NCI-H446 treated with DMSO at 0.1 percent for 48 hours (cell line): ENCODE measurements at places on chromosomes 2 and 18.
A peak's percentile ranks its signal among the peaks of the same experiment; 100 is the strongest.

DNA sequence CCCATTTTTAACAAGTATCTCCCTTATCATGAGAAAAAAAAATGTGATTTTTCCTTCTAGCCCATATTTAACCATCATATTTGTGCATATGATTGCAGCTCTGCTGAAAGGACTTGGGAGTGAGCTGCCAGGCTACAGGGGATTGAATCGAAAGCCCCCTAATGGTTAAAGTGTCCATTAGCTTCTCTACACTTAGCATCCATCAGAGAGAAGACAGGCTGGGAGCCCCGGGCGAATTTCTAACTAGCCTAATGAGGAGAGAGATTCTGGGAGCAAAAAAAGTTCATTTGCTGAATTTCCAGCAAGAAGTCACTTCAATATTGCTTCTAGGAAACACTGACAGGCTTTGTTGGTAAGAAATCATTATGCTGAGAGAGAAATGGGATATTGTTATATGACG is 848.8 kb downstream of the TDRD15 start:
- no peak for DNase-seq

GRCh38 chr2:10357193-10358169 is 54.8 kb downstream of the HPCAL1 start:
- no peak for DNase-seq

- no peak for DNase-seq
Measured at GRCh38 chr2:10477443-10478297, 29.5 kb upstream of the ODC1 start.

DNA sequence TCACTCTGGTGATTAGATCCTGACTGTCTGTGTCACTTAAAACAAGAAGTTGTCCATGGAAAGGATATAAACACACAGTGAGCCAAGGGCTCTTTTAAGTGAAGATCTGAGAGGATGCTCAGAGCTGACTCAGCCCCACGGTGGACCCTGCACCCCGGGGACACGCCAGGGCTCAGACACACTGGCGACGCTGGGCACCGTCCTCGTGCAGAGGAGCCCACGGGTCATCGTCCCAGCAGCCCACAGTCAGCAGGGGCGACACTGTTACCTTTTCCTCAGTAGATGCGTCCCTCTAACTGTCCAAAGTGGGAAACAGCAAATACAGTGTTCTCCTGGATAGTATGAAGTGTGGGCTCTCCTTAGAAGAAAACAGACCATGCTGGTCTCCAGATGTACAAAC is 225.6 kb downstream of the HDAC4 start:
- DNase-seq = no peak

DNA sequence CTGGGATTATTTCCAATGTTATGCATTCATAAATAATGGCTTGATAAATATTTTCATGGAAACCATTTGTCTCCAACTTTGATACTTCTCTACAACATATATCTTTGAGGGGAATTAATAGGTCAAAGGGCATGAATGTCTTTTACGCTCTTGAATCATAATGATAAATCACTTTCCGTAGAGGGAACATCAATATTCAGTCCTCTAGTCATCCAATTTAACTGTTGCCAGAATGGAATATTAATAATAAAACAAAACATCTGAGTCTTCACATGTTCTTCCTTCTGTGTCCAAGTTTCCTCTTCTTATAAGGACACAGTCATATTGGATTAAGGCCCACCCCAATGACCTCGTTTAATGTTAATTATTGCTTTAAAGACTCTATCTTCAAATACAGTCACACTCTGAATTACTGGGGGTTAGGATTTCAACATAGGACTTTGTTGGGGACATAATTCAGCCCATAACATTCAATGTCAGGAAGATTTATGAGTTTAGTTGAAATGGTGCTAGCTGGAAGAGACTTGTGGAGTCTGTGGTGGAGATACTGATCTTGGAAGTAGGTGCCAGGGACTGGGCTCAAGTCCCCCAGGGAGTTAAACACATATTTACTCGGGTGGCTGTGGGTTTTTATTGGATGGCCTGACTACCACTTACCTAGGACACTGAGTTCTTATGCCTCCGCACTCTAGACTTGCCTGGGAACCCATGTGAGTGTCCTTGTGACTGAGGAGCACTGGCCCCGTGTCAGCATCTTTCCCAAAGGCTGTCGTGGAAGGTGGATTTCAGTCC is 85.0 kb upstream of the SEC11C start:
- peak; percentile 4 for DNase-seq

DNA sequence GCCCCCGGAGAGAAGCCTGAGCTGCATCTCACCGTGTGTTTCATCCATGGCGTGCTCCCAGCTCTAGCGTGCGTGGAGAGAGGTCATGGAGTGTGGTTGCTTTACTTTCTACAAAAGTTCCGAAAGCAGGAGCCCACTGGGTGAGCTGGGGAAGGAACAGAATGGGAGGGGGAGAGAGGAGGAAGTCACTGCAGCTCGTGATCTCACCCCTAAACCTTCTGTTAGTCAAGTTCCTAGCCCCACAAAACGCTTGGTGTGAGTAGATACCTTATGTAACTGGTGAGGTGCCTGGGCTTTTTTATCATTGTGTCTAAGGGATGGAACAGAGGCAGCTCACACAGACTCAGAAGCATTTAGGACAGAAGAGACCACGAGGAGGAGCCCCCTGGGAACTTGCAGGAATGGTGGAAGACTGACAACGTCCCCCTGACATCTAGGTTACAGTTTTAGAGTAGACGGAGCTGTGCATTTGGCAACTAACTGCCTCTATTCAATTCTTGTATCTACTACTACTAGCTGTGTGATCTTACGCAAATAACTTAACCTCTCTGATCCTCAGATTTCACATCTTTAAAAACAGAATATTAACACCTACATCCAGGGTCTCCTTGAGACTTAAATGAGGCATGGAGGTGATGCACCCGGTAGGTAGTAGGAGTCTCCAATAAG is 123.3 kb downstream of the ARL4C start:
- no peak for DNase-seq

DNA sequence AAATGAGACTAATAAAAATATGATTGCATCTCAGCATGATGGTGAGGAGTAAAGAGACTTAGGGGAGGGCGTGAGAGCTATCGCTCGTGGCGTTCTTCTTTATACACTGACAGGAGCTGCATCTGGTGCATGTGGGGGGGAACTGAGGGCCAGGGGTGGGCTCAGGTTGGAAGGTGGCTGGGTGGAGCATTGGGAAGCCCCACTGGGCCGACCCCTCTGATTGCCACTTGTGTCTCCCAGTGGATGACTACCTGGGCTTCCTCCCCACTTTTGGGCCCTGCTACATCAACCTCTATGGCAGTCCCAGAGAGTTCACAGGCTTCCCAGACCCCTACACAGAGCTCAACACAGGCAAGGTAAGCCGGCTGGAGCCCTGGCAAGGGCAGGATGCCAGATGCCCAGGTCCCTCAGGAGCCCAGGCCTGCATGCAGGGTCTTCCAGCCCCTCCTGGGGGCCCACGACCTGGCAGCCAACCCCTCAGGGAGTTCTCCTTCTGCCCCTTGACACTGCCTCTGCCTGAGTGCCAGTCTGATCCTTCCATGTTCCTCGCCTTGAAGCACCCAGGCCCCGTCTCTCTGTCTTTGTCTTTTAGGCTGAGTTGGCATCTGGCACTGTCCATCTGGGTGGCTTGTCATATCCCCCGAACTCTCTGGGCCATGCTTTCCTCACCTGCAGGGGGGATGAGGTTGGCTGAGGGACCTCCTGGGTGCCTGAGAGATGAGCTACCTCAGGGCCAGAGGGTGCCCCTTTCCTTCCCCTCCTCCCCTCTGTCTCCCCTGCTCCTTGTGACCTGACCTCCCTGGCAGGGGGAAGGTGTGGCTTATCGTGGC is 97.7 kb downstream of the DYSF start:
- no peak for DNase-seq

- no peak for DNase-seq
Measured at GRCh38 chr2:50167271-50167670, 864.7 kb downstream of the NRXN1 start.

DNA sequence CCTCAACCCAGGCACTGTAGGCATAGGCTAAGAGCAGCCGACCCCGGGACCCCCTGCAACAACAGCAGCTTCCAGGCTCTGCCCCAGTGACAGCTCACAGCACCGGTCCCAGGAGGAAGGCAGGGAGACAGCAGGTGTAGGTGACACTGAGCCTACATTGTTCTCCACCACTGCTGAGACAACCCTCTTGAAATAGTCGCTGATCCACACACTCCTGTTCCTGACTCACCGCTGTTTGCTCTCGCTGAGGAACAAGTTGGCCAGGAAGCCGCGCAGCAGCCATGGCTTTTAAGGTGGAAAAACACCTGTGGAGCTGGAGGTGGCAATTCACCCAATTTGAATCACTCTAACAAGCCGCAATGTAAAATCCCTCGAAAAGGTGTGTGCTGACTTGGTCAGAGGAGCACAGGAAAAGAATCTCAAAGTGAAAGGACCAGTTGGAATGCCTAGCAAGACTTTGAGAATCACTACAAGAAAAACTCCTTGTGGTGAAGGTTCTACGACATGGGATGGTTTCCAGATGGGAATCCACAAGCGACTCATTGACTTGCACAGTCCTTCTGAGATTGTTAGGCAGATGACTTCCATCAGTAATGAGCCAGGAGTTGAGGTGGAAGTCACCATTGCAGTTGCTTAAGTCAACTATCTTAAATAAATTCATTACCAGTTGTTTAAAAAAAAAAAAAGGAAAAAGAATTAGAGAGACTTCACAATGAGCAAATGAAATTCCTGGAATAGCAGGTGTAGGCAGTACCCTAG is 167.5 kb downstream of the ARL4C start:
- no peak for DNase-seq

GRCh38 chr18:47254341-47254939 is 3.0 kb upstream of the SKOR2 start:
- DNase-seq = no peak

- no peak for DNase-seq
Measured at GRCh38 chr2:107645586-107645985, 181.1 kb upstream of the RGPD4 start.

DNA sequence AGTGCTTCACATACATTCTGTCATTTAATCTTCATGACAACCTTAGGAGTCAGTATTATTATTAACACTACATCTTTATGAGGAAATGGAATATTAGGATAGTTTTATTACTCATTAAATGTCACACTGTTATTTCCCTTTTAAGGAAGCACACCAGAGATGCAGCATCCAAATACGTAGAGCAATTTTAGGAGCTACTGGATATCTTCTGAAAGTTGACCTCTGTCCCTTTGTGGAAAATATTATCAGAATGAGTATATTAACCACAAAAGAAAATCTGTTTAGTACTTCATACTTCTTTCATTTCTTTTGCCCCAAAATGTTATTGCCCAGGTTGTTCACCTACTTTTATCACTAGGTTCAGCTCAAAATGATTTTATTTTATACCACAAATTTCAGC is 72.9 kb upstream of the APCDD1 start:
- no peak for DNase-seq

- no peak for DNase-seq
Measured at GRCh38 chr2:239594772-239595608, 194.2 kb upstream of the HDAC4 start.

GRCh38 chr18:24482821-24483220 is 22.4 kb downstream of the HRH4 start:
- no peak for DNase-seq

- DNase-seq = no peak
Measured at GRCh38 chr18:47928466-47928865, 2.0 kb downstream of the SMAD2 start.

DNA sequence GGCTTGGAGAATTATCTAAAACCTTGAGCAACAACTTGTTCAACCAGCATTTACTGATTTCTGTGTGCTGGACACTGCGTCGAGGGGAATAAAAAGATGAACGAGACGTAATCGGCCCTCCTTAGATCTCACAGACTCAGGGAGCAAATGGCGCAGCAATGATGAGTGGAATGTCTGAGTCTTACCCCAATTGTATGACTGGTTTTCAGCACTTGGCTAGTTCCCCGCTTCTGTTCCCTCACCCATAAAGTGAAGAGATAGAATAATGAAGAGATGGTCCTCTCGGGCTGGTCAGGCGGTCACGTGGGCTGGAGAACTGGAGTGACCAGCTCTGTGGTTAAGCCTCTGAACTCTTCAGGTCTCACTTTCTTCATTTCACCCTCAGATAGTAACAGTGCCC is 17.3 kb upstream of the GATA6 start:
- no peak for DNase-seq

- peak; percentile 61 for DNase-seq
Measured at GRCh38 chr2:202035089-202035940, 1.7 kb downstream of the FZD7 start.

DNA sequence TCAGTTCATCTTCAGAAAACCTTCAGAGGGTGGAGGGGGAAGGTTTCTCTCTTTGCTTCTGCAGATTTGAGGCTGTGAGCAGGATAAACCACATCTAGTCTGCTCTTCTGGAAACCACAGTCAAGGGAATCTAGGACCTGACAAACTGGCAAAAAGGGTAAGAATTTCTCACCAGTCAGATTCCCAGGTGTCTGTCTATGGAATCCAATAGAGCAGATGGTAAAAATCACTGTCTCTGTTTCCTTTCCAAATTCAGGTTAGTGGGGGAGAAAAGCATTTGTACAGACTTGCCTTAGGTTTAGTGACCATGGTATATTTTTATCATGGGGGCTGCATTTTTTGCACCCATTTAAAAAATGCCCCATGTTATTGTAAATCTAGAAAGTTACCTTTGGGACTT is 62.2 kb upstream of the POLE4 start:
- DNase-seq = no peak

DNA sequence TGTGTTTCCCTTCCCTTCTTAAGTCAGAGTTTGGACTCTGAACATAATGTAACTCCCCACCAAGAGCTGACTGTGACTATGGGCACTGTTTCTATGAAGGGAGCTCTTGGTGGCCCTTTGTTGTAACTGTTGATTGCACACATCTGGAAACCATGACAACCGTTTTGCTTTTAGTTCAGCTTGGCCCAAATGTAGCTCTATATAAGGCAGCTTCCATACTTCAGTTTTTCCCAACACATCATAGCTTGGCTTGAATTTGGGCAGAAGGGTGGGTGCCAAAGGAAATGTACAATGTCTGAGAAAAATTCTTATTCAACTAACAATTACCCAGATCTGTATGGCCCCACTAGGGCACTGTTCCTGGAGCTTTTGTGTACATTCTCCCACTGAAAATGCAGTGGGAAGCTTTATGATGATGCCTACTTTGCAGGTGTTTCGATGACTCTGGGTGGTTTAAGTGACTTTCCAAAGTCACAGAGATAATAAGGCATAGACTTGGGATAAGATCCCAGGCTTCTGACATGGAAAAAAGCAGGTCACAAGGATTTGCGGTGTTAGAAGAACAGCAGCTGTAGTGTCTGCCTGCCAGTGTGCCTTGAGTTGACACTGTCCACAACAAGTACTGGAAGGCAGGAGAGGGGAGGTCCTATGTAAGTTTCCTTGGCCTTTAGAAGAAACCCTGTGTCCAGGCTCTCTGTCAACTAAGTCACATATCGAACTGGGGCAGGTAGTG is 2.4 kb upstream of the CETN1 start:
- DNase-seq = no peak

GRCh38 chr18:10368456-10369453 is 85.7 kb upstream of the APCDD1 start:
- DNase-seq = no peak
